ENCODE measurements at places on chromosomes 12 and 14.

- DNase-seq: no peak
These were observed 23.0 kb downstream of the ISCA2 start for GRCh38 chr14:74516451-74517160.

- DNase-seq: no peak
These were observed 224.3 kb upstream of the AMIGO2 start for GRCh38 chr12:47303995-47304560.

DNA sequence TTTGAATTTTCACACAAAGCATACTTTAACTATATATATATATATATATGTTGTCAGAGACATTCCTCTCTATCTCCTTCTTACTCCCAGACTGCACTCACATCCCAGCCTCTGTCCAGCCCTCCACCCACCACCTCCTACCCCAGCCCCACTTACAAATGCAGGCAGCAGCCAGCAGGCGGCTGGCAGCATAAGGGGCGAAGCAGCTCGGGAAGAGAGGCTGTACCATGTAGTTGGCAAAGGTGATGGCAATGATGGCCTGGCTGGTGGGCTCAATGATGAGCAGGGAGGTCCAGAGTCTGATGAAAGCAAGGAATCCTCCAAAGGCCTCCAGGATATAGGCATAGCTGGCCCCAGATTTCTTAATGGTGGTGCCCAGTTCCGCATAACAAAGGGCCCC lies 2.5 kb downstream of the SLC7A7 start:
- no peak for DNase-seq

- DNase-seq: no peak
These were observed 41.7 kb downstream of the ZCRB1 start for GRCh38 chr12:42284157-42284556.

DNA sequence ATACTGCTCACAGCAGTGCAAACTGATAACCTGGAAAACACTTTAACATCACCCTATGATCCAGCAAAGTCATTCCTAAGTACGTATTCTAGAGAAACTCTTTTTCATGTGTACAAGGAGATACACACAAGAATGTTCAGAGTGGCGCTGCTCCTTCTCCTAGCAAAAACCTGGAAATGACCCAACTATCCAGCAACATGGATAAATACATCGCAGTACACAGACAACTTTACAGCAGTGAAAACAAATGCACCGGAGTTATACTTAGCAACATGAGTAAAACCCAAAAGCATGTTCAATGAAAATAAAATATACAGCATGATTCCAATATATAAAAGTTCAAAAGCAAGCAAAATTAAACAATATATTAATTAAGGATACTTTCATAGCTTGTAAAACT lies 18.7 kb downstream of the SART3 start:
- DNase-seq: no peak

DNA sequence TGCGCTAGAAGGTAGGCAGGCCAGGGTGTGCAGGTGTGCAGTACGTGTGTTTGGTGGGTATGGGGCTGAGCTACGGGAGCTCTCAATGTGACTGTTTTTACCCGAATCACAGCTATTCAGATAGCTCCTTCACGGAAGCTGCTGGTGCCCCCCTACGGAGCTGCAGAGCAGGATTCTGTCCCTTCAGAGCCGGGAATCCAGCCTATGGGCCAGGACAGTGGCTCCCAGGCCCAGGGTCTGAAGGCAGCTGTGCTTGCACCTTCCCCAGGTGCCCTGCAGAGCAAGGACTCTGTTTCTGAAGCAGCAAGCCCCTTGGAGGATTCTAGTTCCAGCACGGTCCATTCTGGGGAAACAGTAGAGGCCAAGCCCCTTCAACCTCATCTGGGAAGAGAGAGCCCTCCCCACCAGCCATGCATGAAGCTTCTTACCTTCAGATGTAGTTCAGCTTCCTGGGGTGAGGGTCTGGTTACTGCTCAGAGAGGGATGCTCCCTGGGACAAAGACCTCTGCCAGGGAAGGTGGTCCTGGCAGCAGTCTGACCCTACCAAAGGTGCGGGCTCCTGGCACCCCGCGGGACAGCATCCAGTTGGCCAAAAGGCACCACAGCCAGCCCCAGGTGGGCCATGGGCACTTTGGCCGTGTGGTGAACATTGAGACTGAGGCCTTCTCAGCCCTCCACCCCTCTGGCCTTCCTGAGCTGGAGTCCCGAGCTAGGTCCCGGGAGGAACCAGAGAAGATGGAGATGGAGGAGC lies 29.1 kb downstream of the PLEKHH1 start:
- no peak for DNase-seq

GRCh38 chr12:76698316-76698715 lies 65.6 kb upstream of the ZDHHC17 start:
- DNase-seq: no peak

DNA sequence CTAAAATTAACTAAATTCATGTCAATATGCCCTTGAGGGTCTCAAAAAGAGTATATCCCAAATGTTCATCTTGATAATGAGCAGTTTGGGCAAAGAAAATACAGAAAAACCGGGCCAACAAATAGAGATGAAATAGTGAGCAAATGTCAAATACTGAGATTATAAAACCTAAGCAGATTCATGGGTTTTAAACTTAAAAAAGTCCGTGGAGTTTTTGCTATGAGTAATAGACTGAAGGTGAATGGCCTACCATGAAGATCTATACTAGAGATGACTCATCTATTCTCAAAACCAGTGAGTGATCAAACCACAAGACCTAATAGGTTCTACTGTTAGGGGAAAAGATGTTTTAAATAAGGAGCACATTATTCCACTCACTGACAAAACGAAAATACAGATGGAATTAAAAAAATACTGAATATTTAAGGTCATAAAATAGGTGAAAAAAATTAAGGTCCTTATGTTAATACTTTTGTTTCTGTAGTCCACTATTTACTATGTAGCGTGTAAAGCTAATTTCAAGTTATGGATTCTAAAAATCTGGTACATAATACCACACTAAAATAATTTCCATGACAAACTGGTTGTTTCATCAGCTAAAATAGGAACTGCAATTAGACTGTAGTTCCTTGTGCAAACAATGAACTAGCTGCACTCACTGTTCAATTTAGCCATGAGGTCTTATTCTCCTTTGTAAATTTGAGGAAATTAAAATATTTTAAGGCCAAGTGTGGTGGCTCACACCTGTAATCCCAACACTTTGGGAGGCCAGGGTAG lies 5.0 kb downstream of the HNRNPC start:
- peak; percentile 46 for DNase-seq

DNA sequence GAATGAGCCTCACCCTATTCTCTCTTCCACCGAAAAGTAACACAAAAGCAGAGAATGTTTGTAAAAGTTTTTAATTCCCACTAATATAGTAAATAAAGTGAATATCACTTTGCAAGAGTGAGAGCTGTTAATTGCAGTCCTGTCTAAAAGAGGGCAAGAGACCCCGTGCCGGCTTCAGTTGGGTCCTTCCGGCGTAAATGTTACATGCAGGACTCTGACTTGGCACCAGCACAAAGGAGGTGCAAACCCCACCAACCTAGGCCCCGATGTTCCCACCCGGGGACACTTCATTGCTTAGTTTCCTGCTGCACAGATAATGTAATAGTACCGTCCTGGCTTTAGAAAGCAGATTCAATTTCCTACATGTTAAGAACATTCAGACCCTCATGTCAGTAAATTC lies 66.0 kb upstream of the DYNC1H1 start:
- DNase-seq: no peak

- DNase-seq: no peak
These were observed 3.9 kb downstream of the TNFRSF1A start for GRCh38 chr12:6337958-6338433.

DNA sequence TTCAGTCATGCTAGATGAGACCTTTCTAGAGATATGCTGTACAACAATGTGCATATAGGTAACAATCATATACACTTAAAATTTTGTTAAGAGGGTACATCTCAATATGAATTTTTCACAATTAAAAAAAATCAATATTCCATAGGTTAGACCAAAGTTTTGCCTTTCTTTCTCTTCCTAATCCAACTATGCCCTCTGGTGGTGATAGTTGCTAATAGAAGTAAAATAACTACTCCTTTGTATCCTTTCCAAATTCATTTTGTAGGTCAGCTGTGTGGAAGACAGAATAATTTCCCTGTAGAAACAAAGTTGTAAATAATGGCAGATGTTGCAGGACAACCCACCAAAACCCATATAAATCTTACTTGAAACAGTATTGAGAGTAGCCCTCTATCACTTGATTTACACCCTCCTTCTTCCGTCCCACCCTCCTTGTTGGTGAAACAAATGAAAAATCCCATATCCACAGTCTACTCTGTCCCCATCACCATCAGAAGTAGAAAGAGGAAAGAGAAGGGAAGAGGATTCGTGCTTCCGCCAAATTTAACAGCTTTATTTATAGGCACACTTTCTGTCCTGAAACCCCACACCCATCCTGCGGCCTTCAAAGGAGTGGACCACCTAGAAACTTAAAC lies 34.2 kb upstream of the KICS2 start:
- DNase-seq: peak; percentile 47

- peak; percentile 3 for DNase-seq
These were observed 27.3 kb upstream of the FRS2 start for GRCh38 chr12:69442894-69443293.

DNA sequence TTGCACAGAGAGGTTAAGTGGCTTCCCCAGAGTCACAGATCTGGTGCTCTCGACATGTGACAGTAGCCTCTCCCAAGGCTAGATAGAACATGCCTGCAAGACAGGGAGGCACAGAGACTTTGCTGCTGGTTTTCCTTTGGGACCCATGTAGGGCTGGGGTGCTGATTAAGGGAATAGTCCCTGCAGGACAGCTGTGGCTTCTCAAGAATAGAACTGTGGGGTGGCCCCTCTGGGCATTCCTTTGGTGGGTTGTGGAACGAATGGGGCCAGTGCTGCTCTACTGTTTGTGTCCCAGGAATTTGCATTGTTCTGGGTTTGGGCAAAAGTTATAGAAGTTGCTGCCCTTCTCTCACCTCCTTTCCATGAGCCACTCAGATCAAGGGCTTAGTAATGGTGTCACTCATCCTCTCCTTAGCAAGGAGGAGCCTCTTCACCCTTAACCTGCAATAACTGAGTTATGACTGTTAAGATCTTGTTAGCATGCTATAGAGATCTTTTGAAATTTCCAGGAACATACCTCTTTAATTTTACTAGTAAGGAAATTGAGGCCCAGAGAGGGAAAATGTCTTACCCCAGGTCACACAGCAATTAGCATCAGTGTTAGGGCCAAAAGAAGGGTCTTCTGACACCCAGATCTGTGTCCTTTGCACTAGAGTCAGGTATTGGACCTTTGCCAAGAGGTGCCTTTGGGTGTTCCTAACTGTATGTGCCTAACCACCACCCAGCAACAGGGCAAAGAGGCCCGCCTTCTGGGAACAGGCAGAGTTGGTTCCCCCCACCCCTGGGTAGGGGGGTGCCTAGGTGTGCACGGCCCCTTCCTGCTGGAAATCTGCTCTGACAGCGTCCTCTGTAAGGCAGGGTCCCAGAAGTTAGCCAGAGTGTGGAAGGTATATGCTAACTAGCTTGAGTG lies 31.4 kb downstream of the CD9 start:
- DNase-seq: no peak

DNA sequence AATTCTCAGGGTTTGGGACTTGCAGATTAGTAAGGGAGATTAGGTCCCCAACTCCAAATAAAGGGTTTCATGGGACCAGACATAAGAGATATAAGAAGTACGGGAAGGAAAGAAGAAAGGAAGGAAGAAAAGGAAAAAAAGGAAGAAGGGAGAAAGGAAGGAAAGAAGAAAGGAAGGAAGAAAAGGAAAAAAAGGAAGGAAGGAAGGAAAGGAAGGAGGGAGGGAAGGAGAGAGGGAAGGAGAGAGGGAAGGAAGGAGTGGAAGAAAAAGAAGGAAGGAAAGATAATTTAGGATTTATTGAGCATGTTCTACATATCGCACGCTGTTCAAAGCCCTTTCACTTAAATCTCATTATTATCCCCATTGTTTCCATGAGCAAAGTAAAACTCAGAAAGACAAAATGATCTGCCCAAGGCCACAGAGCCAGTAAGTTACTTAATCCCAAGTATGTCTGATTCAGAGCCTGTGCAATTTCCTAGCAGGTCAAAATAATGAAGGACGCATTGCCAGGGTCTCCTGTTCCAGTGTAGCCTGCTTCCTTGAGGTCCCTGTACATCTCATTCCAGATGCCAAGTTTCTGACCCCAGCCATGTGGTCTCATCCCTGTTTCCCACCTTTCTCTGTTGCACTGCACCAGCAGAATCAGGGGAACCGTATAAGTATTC lies 3.9 kb upstream of the HDAC7 start:
- DNase-seq: peak; percentile 49

DNA sequence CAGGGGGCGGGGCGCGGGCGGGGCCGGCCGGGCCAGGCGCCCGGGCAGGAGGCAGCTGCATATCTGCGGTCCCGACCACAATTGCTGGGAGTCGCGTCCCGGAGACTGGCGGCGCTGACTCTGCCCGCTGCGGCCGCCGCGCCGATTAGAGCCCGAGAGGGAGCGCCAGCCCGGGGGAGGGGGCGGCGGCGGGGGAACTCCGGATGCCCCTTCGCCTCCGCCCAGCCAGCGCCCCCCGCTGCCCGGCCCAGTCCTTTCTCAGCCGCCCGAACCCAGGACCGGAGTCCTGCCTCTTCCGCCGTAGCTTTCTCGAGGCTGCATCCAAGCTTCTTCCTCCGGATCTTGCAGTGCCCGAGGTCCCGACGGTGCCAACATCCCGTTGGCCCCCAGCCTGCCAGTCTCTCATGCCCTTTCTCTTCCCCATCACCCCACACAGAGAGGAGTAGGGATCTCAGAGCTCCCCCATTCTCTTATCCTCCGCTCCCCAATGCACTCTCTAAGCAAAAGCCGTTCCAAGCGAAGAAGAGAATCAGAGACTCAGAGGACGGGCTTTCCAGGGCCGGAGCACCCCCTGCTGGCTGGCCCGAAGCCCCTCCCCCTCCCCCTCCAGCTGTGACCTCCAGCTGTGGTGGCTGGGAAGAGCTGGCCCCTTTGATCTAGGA lies 8.8 kb upstream of the SP7 start:
- peak; percentile 73 for DNase-seq

DNA sequence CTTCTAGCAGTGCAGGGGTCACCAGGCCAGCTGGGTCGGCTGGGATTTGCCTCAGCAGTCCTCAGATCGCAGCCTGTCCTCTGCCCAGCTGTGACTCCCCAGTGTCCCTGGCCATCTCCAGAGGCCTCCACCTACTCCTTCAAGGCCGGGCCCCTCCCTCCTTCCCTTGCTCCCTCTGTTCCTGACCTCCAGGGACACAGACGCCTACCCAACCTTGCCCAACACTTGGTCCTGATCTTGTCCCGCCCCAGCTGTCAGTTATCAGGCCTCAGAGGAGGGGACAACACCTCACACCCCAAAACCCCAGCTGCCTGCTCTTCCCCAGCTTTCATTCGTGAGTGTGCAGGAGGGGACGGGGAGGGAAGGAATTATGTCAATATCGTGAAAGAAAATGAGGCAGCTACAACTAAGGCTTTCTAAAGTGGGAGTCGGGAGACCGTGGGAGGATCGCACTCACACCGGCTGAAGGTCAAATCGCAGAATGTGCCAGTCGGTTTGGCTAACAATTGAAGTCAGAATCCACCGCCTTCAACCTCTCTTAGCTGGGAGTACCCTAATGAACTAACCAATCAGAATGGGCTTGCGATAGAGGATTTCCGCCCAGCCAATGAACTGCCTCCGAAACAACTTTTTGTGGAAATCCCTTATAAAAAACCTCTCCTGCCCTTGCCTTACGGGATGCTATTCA lies 9.4 kb upstream of the PLBD2 start:
- no peak for DNase-seq

Measured in fibroblast of gingiva (primary cell).